ENCODE measurements at places on chromosomes 7 and 10.

- DNase-seq = peak; percentile 59
These were observed 22.8 kb downstream of the RGR start for GRCh38 chr10:84267503-84268126.

- no peak for DNase-seq
These were observed 218.0 kb upstream of the IGFBP3 start for GRCh38 chr7:46139079-46139478.

DNA sequence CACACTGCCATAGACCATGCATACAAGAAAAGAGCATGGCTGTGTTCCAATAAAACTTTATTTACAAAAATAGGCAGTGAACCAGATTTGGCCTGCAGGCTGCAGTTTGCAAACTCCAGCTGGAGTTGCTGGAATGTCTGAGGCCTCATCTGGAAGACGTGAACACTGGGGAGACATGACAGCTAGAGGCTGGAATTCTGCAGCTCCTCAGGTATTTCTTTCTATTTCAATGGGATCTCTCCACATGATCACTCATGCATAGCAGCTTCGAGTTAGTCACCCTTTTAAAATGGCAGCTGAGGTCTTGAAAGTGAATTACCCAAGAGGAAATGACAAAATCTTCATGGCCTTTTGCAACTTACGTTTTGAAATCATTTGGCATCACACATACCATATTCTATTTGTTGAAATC lies 52.6 kb upstream of the BET1 start:
- DNase-seq = no peak

GRCh38 chr10:72260976-72261783 lies 12.5 kb upstream of the DDIT4 start:
- DNase-seq = peak; percentile 43

- DNase-seq = no peak
These were observed 58.3 kb downstream of the INPP5A start for GRCh38 chr10:132595854-132596253.

GRCh38 chr7:151244841-151245346 lies 3.6 kb downstream of the SMARCD3 start:
- DNase-seq = no peak

- DNase-seq = no peak
These were observed 43.0 kb downstream of the LHFPL3 start for GRCh38 chr7:104371216-104371979.

DNA sequence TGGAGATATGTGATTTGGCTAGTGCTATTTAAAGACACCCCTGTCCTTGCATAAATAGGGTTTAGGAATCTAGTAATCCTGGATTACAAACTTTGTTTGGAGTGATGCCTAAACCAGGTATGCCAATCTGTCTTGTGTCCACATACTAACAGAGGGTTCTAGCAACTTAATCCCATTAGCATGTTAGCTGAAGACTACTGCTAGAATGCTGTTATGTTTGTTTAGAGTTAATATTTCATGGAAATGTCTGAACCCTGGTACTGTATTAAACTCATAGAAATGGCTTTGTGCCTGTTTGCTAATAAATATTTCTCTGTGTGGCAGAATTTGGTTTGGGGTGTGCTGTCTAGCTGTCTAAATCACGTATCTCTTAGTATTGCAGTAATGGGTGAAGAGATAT lies 150.8 kb downstream of the PFKFB3 start:
- DNase-seq = no peak

DNA sequence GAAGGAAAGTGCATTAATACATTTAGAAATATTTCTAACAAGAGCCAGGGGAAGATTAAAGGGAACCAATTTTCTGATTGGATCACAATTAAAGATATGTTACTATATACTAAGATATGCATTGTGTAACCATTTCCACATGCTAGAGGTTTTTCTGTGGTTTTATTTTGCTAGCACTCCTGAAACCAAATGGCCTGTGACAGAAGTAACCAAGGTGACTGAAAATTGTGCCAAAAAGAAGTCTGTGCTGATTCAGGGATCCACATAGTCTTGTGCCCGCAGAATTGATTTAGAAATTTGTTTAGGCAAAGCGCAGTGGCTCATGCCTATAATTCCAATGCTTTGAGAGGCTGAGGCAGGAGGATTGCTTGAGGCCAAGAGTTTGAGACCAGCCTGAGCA lies 1.8 kb downstream of the CC2D2B start:
- DNase-seq = no peak

GRCh38 chr10:51046654-51047053 lies 27.6 kb upstream of the PRKG1 start:
- DNase-seq = no peak

DNA sequence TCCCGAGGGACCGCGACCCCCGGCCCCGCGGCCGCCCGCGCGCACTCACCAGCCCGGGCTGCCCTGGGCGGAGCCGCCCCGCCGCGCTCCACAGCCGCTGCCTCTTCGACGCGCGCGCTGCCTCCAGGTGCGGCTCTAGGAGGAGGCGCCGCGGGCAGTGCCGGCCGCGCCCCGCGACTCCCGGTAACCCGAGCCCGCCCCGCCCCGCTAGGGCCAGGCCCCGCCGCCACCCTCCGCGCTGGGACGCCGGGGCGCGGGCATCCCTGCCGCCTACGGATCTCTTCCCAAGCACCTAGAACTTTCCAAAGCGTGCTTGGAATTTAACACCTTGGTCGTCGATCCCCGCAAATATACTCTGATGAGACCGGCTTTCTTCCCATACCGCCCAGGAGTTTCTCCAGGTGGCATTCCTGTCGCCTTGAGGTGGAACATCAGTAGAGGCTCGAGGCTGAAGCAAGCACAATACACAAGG lies at the start of gene SLC26A5:
TSS of gene SLC26A5 (minus strand) at position 159 of the 472 bp plus-strand sequence. CDS start 24,693 bp downstream, outside the sequence.
- no peak for DNase-seq

- DNase-seq = no peak
These were observed 128.0 kb upstream of the C1GALT1 start for GRCh38 chr7:7054252-7054830.

DNA sequence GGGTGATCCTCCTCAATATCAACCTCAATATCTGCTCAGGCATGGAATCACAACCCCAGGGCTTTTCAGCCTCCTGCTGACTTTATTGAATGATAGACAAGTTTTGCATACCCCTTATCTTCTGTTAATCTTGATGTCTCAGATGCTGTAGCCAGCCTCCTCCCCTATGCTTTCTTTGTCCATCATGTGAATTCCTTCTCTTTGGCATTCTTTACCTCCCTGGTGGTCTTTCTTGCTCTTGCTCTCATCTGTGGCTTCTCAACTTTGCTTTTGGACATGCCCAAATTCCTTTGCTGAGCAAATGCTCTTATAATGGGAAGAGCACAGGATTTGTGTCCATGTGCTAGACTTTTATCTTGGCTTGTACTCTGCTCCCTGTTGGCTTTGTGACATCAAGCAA lies 73.4 kb upstream of the FAM13C start:
- no peak for DNase-seq

- DNase-seq = no peak
These were observed 155.7 kb upstream of the HGF start for GRCh38 chr7:81925530-81925929.

DNA sequence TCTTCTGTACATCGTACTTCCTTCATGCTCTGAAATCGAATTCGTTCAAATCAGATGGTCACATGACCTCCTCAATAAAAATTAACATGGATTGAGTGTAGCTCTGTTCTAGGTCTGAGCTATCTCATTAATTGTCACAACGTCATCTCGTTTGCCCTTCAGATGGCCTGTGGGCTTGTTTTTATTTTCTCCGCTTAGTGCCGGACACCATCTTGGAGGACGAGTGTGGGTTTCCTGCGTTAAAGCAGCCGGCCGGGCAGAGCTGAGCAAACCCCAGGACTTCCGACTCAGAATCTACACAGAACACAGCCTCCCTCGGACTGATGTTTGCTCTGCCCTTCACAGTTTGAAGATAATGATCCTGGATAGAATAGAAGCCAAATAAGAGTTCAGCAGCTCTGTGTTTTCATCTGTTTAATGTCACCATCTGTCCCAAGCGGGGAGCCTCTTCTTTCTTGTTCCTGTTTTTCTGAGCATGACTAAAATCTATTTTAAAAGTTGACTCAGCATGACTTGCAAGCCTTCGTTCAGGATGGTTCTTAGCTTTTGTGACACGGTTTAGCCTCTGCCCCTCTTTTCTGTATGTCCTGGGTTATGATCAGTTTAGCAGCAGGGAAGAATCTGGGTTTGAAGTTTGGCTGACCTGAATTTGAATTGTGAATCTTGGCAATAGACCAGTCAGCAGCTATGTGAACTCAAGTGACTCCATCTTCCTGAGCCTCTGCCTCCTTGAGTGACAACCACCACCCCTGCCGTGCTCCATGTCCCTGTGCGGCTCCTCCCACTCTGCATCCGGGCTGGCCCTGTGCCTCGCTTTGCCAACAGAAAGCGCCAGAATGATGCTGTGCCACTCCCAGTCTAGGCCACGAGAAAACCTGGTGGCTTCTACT lies 30.6 kb upstream of the GALNTL5 start:
- DNase-seq = no peak

- DNase-seq = no peak
These were observed 267.4 kb downstream of the RNLS start for GRCh38 chr10:88315755-88316154.

DNA sequence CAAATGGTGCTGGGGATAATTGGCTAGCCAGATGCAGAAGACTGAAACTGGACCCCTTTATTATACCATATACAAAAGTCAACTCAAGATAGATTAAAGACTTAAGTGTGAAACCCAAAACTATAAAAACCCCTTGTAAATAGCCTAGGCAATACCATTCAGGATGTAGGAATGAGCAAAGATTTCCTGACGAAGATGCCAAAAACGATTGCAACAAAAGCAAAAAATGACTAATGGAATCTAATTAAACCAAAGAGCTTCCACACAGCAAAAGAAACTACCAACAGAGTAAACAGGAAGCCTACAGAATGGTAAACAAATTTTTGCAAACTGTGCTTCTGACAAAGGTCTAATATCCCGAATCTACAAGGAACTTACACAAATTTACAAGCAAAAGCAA lies 30.9 kb upstream of the PLXDC2 start:
- no peak for DNase-seq

DNA sequence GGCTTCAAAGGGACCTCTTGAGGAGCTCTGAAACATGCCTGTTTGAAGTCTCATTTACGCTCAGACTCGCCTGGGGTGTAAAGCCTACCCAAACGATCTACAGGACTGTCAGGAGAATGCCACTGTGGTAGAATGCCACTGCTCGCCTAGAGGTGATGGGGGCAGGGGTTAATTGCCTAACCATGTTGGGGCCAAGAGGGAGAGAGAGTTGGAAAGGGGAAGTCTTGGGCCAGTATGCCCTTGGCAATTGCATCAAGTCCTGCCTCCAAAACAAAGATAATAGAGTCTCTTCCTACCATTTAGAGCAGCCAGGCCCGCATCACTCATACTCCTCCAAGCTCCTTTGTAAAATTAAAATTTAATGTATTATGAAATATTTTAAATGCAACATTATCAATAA lies 25.2 kb downstream of the CDK1 start:
- no peak for DNase-seq

GRCh38 chr7:138021889-138022288 lies 20.0 kb upstream of the CREB3L2 start:
- DNase-seq = no peak

GRCh38 chr10:99430116-99430450 lies 341 bp downstream of the GOT1 start:
- no peak for DNase-seq

- no peak for DNase-seq
These were observed 189.6 kb downstream of the DNAJC1 start for GRCh38 chr10:21813946-21814345.

- DNase-seq = no peak
These were observed 9.3 kb downstream of the ADAP1 start for GRCh38 chr7:945147-945555.

DNA sequence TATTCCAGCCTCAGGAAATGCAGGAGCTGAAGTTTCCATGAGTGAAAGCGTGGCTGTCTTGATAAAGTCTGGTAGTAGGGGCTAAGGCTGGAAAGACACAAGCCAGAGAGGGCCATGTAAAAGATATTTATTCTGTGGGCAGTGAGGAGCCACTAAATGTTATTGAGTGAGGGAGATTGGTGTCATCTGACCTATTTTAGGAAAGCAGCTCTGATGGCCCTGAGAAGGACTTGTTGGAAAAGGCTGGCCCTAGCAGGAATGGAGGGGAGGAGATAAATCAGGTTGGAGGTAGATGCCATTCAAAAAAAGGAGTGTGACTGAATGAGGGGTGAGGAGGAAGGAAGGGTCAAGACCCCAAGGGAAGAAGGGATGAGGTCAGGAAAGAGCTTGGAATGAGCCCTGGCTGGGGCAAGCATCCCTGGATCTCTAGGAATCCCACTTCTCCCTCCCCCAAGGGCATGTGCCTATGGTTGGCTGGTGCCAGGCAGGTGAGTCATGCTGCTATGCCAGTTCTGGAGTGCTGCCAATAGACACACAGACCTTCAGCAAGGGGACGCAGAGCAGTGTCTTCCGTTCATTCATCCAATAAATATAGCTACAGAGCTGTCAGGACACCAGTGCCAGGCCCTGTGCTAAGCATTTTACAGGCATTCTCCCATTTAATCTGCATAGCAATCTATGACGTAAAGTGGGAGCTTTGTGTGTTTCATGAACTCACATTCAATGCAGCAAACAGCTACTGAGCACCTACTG lies 2.0 kb downstream of the ANKRD2 start:
- no peak for DNase-seq

- DNase-seq = no peak
These were observed 2.0 kb upstream of the TM9SF3 start for GRCh38 chr10:96588616-96589419.

- DNase-seq = no peak
These were observed 20.3 kb downstream of the INPP5A start for GRCh38 chr10:132557696-132558515.

DNA sequence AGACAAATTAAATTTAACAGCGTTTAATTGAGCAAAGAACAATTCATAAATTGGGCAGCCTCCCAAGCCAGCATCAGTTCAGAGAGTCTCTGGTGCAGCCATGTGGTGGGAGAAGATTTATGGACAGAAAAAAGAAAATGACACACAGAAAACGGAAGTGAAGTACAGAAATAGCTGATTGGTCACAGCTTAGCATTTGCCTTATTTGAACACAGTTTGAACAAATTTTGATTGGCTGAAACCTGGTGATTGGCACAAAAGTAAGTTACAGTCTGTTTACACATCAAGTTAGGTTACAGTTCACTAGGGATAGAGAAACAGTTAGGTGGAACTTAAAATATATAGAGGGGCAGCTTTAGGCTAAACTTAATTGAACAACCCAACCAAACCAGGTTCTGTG lies 720.1 kb downstream of the TYW1 start:
- DNase-seq = no peak

- DNase-seq = no peak
These were observed 70.0 kb downstream of the CXCL12 start for GRCh38 chr10:44314802-44315460.

- no peak for DNase-seq
These were observed 25.8 kb upstream of the ZNF488 start for GRCh38 chr10:47409866-47410256.

Data from stimulated activated CD4-positive, alpha-beta T cell treated with anti-CD3 and anti-CD28 coated beads, TNF-alpha, amount 100 ng/mL, for 48 hours (primary cell).